Type B pancreatic cell (in vitro differentiated cells): ENCODE measurements at places on chromosomes 4 and X.

GRCh38 chr4:76732246-76732645 lies 165.7 kb downstream of the SOWAHB start:
- DNase-seq = no peak

DNA sequence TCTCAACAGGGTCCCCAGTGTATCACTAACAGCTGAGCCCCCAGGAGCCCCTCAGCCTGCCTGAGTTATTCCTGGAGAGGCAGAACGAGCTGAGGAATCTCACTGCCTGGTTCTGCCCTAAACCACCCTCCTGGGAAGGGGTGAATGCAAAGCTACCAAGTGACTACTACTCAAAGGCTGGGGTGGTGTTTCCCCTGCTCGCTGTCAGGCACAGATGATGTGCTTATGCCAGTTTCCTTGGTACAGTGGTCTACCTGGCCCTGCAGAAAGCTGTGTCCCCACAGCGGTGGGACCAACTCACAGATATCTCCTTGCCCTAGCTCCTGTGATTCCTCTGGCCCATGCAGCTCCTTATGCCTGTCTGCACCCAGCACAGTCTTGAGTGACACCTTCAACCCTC lies 35.4 kb upstream of the ASMTL start:
- DNase-seq = no peak

GRCh38 chrX:39736216-39737211 lies 361.2 kb downstream of the BCOR start:
- DNase-seq = no peak

GRCh38 chrX:38225093-38225492 lies 4.4 kb upstream of the SRPX start:
- no peak for DNase-seq

GRCh38 chr4:127586922-127587571 lies 45.7 kb upstream of the INTU start:
- no peak for DNase-seq

GRCh38 chr4:13601048-13601447 lies 26.5 kb downstream of the BOD1L1 start:
- DNase-seq = no peak

DNA sequence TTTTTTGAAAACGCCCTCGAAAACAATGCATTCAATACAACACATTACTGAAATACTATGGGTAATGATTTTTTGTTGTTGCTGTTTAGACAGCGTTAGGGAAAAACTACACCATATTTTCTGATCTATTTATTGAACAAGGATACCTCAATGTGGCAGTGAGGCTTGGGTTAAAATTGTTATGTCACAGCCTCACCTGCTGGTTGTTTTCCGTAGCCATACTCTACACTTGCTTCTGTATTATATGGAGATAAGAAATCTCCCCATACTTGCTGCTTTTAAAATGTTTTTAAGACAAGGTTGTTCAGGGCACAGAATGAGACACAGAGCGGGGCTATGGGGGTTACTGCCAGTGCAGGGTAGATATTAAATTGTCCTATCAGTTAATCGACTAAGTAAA lies 221.6 kb upstream of the FTHL17 start:
- DNase-seq = no peak

DNA sequence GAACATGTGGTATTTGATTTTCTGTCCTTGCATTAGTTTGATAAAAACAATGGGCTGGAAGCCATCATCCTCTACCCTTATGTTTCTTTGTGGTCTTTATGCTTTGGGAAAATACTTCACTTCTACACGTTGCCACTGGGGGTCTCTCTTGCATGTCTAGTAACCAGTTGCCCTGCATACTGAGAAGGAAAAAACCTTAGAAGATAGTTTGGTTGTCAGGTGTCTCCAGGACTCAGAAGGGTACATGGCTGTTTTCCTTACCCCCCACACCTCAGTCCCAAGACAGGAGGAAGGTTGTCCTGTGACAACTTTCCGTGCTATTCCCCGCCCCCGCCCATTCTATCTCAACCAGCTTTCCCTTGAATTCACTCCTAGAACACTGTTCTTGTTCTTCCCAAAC lies 62.1 kb upstream of the LANCL3 start:
- no peak for DNase-seq

DNA sequence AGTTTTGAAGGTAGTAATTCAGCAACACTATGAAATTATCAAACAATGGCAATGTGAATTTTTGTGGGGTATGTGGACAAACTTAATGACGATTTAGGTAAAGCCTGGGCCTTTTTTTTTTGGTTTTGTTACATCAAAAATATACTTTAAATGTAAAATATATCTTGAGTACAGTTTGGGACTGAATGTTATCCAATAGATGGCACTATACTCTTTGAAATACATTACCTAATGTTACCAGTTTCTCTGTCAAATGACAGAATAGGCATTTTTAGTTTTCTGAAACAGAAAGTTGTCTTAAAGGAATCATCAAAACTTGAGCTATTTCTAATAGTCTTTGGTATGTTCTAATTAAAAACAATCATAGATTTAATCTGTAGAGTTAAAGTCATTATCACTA lies 1651.9 kb downstream of the C4orf33 start:
- DNase-seq = no peak

DNA sequence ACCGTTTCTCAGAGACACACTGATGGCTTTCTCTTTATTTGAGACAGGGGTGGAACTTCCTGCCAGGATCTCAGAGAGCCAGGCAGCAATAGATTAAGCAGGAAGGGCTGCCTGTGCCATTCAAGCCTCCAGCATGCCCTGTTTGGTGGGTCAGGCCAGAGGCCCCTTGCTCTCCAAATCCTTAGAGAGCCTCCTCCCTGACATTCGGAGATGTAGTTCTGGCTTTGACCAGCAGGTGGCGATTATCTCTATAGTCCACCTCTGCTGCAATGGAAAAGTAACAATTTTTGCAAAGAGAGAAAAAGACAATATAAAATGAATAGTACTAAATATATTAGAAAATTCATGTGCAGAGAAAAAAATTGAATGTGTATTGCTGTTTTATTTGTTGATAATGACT lies 93.9 kb downstream of the NXF2B start:
- peak; percentile 68 for DNase-seq

DNA sequence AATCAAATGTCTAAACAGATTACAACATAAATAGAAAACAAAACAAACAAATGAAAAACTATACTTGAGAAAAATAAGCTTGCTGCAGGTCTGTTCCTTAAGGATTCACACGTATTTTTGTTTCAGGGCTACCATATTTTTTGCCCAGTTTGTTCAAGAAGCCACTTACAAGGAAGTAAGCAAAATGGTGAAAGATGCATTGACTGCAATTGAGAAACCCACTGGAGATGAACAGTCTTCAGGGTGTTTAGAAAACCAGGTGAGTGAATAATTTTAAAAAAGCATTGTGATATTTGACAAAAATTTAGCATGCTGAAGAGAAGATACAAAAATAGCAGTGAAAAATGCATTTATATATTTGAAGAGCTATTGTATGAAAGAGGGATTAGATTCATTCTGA lies 2.0 kb downstream of the AFP start:
- no peak for DNase-seq

DNA sequence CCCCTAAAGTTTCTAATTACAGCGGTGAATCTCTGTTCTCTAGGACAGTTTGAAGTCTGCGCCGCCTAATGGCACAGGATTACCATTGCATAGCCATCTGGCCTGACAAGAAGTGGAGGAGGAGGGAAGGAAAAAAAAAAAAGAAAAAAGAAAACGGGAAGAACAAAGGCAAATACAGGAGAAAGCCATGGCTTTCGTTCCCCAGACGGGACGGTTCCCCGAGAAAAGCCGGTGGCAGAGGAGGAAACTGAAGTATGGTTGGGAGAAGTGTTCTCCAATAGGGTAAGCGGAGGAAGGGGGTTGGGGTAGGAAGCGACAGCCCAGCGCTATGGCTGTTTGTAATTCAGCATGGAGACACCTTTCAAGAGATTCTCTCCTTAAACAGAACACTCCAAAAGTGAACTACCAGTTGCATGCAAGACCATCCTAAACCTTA lies 80.8 kb downstream of the HMGN5 start:
- DNase-seq = no peak

DNA sequence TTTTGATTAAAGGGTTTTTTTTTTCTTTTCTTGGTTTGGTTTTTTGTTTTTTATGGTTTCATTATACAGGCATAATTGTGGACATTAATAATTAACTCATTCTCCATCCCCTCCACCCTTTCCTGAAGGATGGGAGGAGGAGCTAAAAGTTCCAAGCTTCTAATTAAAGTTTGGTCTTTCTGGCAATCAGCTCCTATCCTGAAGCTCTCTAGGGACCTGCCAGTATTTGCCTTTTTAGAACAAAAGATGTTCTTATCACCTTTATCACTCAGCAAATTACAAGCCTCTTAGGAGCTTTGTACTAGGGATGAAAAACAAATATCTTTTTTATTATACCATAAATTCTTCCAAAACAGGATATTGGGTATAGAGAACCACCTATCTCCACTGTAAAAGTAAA lies 589.8 kb downstream of the PDHA2 start:
- no peak for DNase-seq

GRCh38 chr4:38857354-38858096 lies 908 bp upstream of the TLR6 start:
- DNase-seq = no peak

- no peak for DNase-seq
These were observed 57.3 kb downstream of the DMP1 start for GRCh38 chr4:87707279-87707918.

DNA sequence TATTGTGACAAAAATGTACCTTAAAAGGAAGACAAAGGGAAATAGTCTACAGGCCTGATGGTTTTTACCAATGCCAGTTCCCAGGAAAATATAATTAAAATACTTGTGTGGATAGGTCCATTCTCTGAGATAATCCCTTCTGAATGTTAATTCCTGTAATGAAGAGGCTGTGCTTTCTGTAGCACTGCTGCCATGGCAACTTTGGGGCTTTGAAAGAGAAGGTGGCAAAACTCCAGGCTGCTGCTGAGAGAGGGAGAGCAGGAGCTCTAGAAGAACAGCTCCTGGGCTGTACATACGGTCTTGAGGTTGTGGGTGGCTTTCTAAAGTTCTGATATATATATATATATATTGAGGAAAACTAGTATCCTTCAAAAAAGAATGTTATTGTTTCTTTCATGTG lies 125.4 kb downstream of the PDLIM5 start:
- no peak for DNase-seq

DNA sequence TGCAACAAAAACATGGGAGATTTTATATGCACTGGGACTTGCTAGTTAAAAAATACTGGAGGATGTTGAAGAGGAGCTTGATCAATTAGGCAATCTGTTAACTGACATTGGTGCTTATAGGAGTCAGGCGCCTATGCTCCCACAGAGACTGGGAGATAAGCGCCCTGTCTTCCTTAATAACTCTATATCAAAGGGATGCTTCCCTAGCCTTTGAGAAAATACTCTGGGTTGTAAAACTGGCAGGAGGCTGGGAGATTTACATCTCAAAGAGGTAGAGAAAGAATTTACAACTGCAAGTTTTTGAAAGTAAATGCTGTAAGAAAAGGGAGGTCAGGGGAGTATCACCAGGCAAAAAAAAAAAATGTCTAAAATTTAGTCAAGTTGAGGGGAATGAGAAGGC lies 325.4 kb downstream of the PCDH10 start:
- no peak for DNase-seq

- no peak for DNase-seq
These were observed 20.3 kb upstream of the SPON2 start for GRCh38 chr4:1192493-1193205.

DNA sequence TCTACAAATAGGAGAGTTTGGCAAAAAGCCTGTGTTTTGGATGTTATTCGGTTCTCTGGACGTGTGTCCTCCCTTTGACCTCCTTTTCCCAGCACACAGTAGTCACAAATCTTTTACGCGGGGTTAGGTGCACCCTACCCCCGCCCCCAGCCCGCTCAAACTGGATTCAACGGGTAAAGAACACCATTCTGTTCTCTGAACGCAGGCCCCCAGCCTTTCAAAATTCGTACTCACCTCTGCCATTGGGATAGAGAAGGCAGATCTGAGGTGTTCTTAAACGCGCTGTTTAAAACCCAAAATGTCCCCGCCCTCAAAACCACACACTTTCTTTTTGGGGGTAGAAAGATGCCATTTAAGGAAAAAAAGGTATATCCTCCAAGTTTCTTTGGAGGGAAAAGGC lies 2.7 kb downstream of the LEF1 start:
- DNase-seq = no peak

DNA sequence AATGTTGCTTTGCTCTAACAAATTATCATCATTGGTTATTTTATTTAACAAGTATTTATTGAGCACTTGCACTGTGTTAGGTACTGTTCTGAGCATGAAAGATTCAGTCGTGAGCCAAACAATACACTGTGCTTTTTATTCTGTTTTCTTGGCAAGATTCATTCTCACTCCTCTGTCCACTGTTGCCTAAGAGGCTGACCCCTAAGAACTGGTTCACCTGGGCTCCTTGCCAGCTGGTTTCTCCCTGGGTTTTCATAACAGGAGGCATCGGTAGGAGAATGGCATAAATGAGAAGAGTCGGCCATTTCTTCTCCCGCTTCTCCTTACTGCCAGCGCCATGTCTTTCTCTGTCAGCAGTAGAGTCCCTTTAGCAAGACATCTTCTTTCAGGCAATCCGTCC lies 243.7 kb upstream of the DIAPH2 start:
- no peak for DNase-seq

- no peak for DNase-seq
These were observed 5.0 kb upstream of the SLAIN2 start for GRCh38 chr4:48336146-48336870.

- no peak for DNase-seq
These were observed 383.8 kb downstream of the OPHN1 start for GRCh38 chrX:68049466-68049865.

DNA sequence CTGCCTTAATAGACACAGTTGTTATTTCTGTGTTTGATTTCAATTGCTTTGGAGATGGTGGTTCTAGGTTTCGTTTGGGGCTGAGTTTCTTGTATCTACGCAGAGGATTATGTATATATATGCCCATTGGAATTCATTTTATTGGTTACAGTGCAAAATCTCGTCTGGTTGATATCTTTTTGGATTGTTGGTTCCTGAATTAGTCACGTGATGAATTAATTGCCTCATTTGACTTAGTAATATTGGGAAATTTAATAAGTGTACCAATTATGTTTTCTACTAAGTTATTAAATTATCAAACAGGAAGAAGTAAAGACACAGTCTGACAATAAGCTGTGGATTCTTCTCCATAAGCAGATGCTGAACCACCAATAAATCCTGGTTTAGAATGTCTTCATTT lies 467.9 kb upstream of the TENM3 start:
- no peak for DNase-seq

GRCh38 chr4:7625071-7625470 lies 190.3 kb upstream of the PSAPL1 start:
- DNase-seq = no peak

DNA sequence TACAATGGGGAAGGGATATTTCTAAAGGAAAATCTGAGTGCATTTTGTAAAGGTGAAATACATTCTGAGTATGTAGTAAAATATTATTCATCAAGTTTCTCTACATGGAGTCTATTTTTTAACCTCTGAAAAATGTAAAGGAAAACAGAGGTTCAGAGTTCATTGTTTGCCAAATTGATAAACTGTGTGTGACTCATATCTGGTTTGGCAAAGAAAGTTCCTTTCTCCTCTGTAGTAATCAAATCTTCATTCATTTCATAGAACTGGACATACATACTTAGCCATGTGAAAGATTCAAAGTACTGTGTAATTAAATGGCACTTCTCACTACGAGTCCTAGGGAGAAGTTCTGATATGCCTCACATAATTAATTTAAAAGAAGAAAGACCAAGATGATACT lies 61.6 kb downstream of the HPGD start:
- DNase-seq = no peak
